Stimulated activated naive CD8-positive, alpha-beta T cell treated with anti-CD3 and anti-CD28 coated beads, Interleukin-15, Interleukin-2, amounts not matched to agents 100 U/mL and 50 U/mL, for 24 hours (primary cell): ENCODE measurements at places on chromosomes 16 and 17.

DNA sequence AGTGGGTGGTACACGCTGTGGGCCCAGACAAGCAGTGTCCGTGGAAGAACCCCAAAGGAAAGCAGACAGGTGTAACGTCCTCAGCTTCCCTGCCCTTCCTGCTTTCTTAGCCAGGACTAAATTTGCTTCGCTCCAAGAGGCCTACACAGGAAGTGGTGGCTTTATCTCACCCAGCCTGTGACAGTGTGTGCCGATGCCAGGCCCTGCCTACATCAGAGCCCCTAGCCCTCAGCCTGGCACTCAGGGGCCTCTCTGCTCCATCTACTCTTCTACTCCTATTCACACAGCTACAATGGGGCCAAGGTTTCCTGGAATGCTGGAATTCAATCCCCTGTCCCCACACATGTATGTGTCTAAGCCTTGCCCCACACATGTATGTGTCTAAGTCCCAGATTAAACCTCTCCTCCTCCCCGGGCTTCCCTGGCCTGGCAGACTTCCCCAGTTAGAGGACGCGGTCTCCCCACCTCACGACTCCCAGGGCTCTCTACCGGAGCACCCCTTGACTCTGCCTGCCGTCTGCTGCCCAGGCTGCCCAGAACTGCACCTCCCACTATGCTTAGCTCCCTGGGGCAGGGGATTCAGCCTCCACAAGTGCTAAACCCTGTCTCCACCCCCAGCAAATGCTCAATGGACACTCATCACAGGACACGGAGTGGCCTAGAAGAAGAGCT, 8.2 kb downstream of the PGAP3 start:
- peak; percentile 49 for DNase-seq

DNA sequence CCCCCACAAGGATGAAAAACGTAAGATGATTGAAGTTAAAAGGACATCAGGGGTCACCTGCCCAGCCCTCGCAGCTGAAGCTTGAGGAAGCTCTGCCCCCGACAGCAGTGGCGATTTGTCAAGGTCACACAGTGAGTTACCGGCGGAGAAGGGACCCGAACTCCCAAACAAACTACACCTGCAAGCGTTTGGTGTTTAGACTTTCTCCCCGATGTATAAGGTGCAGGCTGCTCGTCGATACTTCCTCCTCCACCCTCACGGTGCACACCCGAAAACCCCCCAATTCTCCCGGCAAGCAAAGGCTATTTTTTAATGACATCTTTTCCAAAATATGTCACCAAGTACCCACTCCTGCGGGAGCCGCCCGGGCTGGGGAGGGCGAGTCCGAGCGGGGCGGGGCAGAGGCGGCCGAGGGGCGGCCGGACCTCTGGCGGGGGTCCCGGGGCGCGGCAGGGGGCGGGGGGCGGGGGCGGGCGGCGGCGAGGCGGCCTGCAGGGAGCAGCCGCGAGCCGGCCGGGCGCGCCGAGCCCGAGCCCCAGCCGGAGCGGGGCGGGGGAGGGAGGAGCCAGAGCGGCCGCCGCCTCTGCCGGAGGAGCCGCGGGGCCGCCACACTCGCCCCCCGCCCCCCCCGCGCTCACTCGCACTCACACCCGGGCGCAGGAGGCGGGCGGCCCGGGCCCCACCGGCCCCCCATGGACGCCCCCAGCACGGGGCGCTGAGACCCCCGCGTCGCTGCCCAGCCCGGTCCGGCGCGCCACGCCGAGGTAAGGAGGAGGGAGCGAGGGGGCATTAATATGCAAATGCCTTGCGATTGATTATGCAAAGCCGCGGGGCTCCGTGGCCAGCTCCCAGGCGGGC, at the start of gene THRA:
Gene THRA, plus strand, starts transcription at position 637 of the 858 bp plus-strand sequence. CDS start 11,524 bp downstream, outside the sequence.
- peak; percentile 77 for DNase-seq

DNA sequence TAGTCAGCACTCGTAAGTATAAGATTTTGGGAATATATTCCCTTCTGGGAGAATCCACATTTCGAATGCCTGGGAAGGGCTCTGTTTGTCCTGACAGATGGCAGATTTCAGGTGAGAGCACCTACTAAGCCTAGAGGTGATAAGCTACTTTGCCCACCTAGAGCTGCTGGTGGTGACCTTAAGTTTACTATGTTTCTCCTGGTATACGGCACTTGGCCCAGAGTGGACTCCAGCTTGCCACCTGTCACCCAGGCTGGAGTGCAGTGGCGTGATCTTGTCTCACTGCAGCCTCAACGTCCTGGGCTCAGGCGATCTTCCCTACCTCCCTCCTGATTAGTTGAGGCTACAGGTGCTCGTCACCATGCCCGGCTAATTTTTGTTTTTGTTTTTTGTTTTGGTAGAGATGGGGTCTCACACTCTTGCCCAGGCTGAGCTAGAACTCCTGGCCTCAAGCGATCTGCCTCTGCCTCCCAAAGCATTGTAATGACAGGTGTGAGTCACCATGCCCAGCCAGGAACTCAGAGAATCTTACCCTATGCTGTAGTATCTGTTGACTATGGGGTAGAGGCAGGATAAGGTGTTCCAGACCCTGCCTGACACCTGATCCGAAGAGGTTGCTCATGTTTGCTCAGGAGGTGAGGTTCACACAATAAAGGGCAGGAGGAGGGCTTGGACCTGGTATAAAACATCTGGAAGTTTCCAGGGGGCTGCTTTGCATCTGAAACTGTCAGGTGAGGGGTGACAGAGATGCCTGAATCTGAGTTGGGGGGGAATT, at the start of gene ZG16:
Gene ZG16, plus strand, starts transcription at position 681 of the 775 bp plus-strand sequence. CDS start 1,011 bp downstream, outside the sequence.
- no peak for DNase-seq

GRCh38 chr16:85902366-85903155, 3.6 kb downstream of the IRF8 start:
- peak; percentile 76 for DNase-seq

GRCh38 chr17:957856-958421, 21.6 kb downstream of the NXN start:
- DNase-seq: no peak

GRCh38 chr16:73549984-73550631, 502.2 kb upstream of the ZFHX3 start:
- DNase-seq: no peak

GRCh38 chr16:71867939-71868338, 16.0 kb downstream of the ZNF821 start:
- no peak for DNase-seq

DNA sequence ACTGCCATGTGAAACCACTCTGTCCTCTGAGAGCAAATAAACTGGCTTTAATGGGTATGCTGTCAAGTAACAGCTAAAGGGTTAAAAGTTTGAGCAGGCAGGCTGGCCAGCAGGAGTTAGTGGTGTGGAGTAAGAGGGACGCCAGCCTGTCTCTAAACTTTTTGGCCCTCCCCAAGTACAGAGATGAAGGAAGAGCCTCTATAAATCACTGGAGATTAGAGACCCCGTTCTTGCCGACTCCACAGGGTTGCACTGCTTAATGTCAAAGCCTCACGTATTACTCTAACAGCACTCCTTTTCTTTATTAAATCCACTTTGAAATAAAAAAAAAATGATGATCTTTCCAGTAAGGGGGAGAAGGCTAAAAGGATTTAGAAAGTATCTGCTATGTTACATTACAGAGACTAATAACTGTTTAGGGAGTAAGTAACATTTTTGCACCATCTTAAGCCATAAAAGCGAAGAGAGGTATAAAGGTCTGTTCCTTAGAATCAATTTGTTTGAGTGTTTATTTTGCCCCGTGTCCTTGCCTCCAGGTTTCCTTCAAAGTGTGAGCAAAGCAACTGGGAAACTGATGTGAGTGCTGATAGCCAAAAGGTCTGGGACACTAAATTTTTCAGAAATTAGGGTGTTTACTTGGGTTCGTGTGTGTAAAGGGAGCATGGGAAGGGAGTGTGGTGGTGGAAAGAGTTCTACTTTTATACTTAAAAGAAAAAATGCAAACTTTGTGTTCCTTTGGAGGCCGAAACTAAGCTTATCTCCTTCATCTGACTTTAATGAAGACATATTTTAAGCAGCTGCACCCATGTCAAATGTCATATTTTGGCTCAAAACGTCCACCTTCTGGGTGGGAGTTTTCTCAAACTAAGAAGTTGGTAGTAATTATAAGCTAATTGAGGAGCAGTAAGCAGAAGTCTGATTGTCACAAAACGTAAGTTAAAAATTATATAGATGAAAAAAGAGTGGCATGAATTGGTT, 109.9 kb upstream of the TBX2 start:
- DNase-seq: no peak

GRCh38 chr16:88298181-88298832, 84.5 kb upstream of the ZNF469 start:
- DNase-seq: no peak

DNA sequence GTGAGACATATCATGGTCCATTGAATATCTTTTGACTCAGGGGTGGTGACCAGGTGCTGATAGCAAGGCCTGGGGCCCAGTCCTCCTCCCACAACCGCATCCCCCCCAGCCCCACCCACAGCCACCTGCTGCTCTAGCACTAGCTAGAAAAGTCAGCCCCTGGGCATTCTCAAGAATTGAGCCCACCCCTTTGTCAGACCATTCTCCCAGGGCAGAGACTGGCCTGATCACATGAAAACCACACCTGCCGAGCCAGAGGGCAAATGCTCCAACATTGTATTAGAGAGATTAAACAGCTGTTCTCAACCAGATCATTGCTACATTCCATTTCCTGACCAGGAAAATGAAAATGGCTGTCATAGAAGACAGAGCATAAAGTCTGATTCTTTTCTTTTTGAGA, 62.4 kb downstream of the RAB11FIP4 start:
- DNase-seq: no peak

DNA sequence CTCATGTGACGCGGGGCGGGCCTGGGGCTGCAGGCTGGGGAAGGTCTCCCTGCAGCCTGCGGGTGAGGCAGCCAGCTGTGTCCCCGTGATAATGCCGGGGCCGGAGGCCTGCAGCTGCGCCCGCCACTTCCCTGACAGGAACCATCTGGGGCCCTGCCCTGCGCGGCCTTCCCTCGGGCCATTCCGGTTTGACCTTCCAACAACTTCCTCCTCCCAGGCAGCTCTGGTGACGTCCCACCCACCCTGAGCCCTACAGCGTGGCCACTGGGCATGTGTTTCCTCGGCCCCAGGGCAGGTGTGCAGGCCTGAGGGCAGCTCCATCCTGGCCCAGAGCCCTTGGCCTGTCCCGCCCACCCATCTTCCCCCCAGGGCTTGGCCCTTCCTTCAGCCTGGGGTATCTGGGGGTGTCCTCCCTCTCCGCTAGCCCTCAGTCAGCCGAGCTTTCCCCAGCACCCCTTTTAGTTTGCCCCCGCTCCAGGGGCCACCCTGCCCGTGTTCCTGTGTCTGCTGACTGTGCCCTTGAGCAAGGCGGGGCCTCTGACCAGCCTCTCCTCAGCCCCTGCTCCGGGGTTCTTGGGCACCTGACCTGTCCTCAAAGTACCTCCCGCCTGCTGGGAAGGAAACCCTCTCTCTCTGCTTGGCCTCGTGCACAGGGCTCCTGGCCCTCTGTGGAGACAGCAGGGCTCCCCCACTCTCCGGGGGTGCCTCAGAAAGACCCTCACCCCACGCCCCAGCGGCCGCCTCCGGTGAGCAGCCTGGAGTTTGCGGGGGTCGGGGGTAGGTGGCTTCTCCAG, at the start of gene CBFA2T3:
Gene CBFA2T3, minus strand, starts transcription at position 190 of the 794 bp plus-strand sequence. CDS start 400 bp downstream, outside the sequence.
- no peak for DNase-seq

DNA sequence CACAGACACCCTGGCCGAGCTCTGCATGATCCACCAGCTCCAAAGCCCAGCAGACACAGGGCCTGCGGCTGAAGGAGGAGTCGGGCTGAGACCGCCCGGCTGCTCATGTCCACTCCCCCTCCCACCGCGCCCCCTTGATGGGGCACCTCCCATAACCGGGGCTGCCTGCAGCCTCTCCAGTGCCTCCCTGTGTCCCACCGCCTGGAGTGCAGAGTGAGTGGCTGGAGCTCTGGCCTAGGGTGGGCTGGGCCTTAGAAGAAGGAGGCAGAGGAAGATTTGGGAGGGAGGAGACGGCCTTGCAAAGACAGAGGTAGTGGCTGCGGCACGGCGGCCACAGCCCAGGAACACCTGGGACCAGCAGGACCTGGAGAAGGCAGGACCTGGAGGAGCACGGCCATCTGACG, 4.0 kb downstream of the CBFA2T3 start:
- no peak for DNase-seq

DNA sequence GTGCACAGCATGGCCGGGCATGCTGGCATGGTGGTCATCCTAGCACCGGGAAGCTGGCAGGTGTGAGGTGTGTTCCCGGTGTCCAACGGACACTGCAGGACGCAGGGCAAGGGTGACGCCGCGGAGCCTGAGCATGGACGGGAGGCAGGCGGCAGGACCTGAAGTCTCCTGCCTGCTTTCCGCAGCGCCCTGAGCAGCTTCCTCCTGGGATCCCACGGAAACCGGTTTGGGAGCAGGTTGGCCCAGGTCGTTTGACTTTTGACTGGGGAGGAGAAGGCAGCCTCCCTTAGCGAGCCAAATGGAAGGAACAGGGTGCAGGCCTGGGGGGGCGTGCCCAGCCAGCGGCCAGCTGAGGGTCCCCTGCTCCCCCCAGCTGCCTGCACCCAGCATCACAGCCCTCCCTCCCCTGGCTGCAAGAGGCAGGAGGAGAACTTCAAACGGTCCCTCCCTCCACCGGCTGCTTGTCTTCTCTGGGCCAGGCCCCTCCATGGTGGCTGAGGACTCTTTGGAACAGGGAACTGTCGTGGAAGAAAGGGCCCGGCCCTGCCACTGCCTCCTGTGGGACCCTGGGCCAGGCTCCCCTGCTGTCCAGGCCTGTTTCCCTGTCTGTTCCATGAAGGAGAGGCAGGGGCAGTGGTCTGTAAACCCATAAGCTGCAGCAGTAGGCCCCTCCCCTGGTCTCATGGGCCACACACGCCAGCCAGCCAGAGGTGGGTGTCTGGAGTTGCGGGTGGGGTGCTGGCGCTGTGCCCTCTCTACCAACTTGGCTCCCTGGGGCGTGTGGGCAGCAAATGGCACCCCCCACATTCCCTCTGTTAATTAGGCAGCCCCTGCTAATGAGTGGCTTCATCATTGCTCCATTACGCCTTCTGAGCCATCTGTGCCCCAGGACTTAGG, 7.8 kb upstream of the ADGRG1 start:
- no peak for DNase-seq

DNA sequence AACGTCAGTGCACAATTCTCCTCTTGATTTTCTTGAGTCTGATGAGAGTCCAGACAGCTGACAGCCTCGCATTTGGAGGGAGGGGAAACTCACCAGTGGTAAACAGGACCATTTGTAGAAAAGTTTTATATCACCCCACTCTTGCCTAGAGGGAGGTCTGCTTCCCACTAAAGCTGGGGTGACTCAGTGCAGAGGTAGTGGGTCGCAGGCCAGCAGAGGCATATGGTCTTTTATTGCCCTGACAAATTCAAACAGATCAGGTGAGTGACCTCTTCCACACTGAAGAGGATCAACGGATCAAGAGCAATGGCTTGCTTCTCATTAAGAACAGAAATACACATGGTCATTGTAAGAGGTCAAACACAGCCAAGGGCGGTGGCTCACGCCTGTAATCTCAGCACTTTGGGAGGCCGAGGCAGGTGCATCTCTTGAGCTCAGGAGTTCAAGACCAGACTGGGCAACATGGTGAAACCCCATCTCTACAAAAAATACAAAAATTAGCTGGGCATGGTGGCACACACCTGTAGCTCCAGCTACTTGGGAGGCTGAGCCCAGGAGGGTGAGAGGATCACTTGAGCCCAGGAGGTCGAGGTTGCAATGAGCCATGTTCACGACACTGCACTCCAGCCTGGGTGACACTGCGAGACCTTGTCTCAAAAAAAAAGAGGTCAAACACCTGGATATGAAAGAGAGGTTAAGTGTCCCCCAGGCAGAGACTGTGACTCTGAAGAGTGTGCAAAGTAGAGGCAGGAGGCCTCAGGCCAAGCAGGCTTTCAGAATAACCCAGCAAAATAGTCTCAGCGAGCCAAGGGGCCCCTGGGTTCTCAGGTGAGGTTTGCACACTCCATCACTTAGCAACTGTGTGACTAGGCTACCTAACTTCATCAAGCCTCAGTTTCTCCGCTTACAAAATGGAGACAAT, 56.5 kb upstream of the ERN1 start:
- DNase-seq: no peak

- DNase-seq: no peak
These were observed 14.7 kb downstream of the C16orf96 start for GRCh38 chr16:4570688-4571321.
